ENCODE measurements at places on chromosomes 4 and X. TPM values are rescaled to one million over a fixed set of nuclear protein-coding genes. Genes with fewer than 3 reads are reported as not detected.

The RAB39B gene
- total RNA-seq = 0.56 TPM

DNA sequence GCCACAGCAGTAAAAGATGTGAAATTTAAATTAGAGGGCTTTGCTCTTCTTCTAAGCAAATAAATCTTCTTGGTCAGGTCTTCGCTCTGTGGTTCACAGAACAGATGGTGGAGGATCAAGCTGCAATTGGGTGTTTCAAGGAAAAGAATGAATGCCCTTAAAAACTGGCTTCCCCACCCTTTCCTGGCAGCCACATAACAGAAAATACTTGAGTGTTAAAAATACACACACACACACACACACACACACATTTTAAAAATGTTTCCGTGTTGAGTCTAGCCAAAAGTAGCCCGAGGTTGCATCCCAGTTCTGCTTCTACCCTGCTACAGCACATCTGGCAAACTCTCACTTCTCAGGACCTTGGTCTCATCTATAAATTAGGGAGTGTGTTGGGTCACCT, 56.7 kb upstream of the FGFBP2 start:
- no peak overlapping the region for H3K27ac ChIP-seq
- DNase-seq = no peak
- no peak overlapping the region for H3K4me3 ChIP-seq
- H3K36me3 ChIP-seq = no peaks in the 10 kb centered on the region

- H3K4me3 ChIP-seq = no peak overlapping the region
- no peak overlapping the region for H3K27ac ChIP-seq
- no peak for DNase-seq
- H3K36me3 ChIP-seq = no peaks in the 10 kb centered on the region
These were observed 980.4 kb upstream of the IGFBP7 start for GRCh38 chr4:58090539-58090938.

The WAS gene
- total RNA-seq = not detected

- no peak for DNase-seq
- H3K36me3 ChIP-seq = no peaks in the 10 kb centered on the region
- no peaks in the 10 kb centered on the region for H3K4me1 ChIP-seq
- no peak overlapping the region for H3K4me3 ChIP-seq
- H3K27me3 ChIP-seq = no peaks in the 10 kb centered on the region
- H3K27ac ChIP-seq = no peak overlapping the region
These were observed 683.8 kb upstream of the PABPC4L start for GRCh38 chr4:134885436-134885835.

The WDR17 gene
- total RNA-seq = 0.83 TPM

GRCh38 chr4:27594922-27595321, 734.3 kb downstream of the STIM2 start:
- H3K4me1 ChIP-seq = no peaks in the 10 kb centered on the region
- no peak overlapping the region for H3K4me3 ChIP-seq
- no peaks in the 10 kb centered on the region for H3K36me3 ChIP-seq
- no peak overlapping the region for H3K27ac ChIP-seq
- no peaks in the 10 kb centered on the region for H3K27me3 ChIP-seq

DNA sequence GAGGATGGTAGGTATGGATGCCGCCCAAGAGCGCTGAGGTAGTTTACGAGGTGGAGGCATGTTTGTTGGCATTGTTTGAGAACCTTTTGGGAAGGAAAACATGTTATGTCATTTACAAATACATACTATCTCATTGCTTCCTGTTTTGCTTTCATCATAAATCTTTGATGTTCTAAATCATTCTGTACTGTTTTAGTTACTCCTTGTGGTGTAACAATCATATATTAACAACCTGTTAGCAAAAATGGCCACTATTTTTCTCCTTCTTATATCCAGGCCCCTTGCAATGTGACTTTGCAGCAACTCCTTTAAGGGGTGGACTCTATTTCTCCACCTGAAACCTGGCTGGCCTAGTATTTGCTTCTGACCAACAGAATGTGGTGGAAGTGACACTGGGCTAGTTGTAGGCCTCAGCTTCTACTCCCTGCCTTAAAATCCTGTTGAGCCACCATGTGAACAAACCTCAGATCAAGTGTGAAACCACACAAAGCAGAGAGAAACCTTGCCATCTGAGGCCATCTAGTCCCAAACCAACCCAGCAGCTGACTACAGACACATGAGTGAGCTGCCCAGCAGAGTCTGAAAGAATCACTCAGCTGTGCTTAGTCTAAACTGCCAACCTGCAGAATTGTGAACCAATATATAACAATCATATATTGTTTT, 15.8 kb upstream of the CXorf38 start:
- no peaks in the 10 kb centered on the region for H3K4me1 ChIP-seq
- DNase-seq = no peak
- H3K27me3 ChIP-seq = peaks cover 2% of the 10 kb centered on the region
- no peak overlapping the region for H3K27ac ChIP-seq

GRCh38 chr4:94372991-94373390, 30.4 kb upstream of the HPGDS start:
- no peak for DNase-seq
- no peaks in the 10 kb centered on the region for H3K4me1 ChIP-seq
- peaks cover 6% of the 10 kb centered on the region for H3K27me3 ChIP-seq
- no peak overlapping the region for H3K27ac ChIP-seq
- no peak overlapping the region for H3K4me3 ChIP-seq

- H3K27ac ChIP-seq = no peak overlapping the region
- no peaks in the 10 kb centered on the region for H3K4me1 ChIP-seq
- H3K36me3 ChIP-seq = no peaks in the 10 kb centered on the region
- no peak overlapping the region for H3K4me3 ChIP-seq
- no peaks in the 10 kb centered on the region for H3K27me3 ChIP-seq
These were observed 658.7 kb downstream of the PCDH18 start for GRCh38 chr4:136873555-136873954.

The GLRA3 gene
- total RNA-seq = not detected

- no peaks in the 10 kb centered on the region for H3K36me3 ChIP-seq
- peaks cover 9% of the 10 kb centered on the region for H3K27me3 ChIP-seq
- H3K27ac ChIP-seq = no peak overlapping the region
- DNase-seq = no peak
- no peak overlapping the region for H3K4me3 ChIP-seq
These were observed 92.6 kb downstream of the KDR start for GRCh38 chr4:55032788-55033187.

DNA sequence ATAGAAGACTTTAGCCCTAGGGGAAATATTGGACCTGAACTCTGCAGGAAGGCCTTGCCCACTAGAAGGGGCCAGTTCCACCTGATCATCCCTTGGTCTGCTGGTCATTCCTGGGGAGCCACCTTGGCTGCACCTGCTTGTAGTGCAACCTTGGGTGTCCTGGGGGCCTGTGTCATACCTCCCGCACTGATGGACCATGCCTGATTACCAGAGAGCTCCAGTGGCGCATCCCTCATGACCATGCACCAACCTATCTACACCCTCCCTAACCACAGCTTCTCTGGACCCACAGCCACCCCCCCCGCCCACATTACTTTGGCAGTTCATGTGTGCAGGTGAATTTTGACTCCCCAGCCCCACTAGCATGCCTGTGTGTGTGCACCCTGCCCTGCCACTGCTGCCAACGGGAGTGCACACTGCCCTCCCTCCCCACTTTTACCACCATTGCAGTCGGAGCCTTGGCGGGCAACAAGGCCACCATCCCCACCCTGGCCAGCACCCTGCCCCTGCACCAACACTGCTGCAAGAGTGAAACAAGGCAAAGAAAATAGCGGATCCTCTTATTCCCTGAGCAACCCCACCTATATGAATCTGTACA, 208.1 kb downstream of the FAM47B start:
- H3K27ac ChIP-seq = no peak overlapping the region
- H3K36me3 ChIP-seq = no peaks in the 10 kb centered on the region
- no peaks in the 10 kb centered on the region for H3K4me1 ChIP-seq
- no peak for DNase-seq

- no peaks in the 10 kb centered on the region for H3K27me3 ChIP-seq
- no peaks in the 10 kb centered on the region for H3K4me1 ChIP-seq
- H3K4me3 ChIP-seq = no peak overlapping the region
These were observed 36.7 kb downstream of the IL13RA1 start for GRCh38 chrX:118764122-118764521.

The GAGE13 gene
- total RNA-seq = not detected

- H3K4me3 ChIP-seq = no peak overlapping the region
- H3K4me1 ChIP-seq = no peaks in the 10 kb centered on the region
- H3K27ac ChIP-seq = no peak overlapping the region
- no peaks in the 10 kb centered on the region for H3K36me3 ChIP-seq
- H3K27me3 ChIP-seq = no peaks in the 10 kb centered on the region
These were observed 25.6 kb upstream of the EGF start for GRCh38 chr4:109887071-109887470.

- no peaks in the 10 kb centered on the region for H3K4me1 ChIP-seq
- H3K4me3 ChIP-seq = no peak overlapping the region
- no peak overlapping the region for H3K27ac ChIP-seq
- DNase-seq = peak; percentile 16
- no peaks in the 10 kb centered on the region for H3K36me3 ChIP-seq
These were observed 379.8 kb downstream of the ZNF674 start for GRCh38 chrX:46165411-46165810.

The PNMA6A gene
- 0.18 TPM for total RNA-seq

- H3K27ac ChIP-seq = no peak overlapping the region
- H3K36me3 ChIP-seq = no peaks in the 10 kb centered on the region
- H3K4me1 ChIP-seq = peaks cover 2% of the 10 kb centered on the region
- H3K27me3 ChIP-seq = no peaks in the 10 kb centered on the region
- no peak for DNase-seq
These were observed 228.7 kb upstream of the SPRY1 start for GRCh38 chr4:123167931-123168330.

DNA sequence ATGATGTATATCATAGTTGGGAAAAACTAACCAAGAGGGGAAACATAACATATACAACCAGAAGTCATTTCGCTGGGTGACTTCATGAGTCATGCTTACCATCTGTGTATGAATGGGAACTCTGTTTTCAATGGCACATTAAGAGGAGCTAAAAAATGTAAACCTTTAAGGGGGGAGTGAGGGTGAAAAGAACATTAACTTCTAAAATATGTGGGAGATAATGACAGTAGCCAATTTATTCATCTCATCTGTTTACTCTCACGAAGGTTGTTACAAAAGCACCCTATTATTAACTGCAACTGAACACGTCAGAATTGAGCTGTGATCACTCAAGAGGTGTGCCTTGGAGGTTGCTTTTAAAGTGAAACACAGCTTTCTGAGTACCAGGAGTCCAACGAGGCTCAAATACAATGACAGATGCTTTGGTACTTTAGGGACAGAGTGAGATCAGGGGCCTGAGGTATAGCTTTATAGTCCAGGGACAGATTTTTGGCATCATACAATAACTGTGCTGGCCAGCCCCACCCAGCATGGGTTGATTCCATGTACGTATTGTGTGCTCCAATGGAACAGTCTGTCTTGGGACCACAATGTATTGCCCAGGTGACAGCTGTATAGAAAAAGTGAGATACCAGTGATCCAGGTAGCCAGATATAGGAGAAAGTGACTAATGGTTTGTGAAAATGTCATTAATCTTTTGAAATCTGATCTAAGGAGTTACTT, 107.3 kb downstream of the AMMECR1 start:
- H3K36me3 ChIP-seq = no peaks in the 10 kb centered on the region
- H3K27me3 ChIP-seq = no peaks in the 10 kb centered on the region
- DNase-seq = peak; percentile 96
- H3K4me1 ChIP-seq = peaks cover 7% of the 10 kb centered on the region
- no peak overlapping the region for H3K4me3 ChIP-seq

GRCh38 chr4:47109379-47109778, 78.0 kb downstream of the GABRB1 start:
- H3K27me3 ChIP-seq = no peaks in the 10 kb centered on the region
- H3K36me3 ChIP-seq = no peaks in the 10 kb centered on the region
- no peak overlapping the region for H3K4me3 ChIP-seq
- H3K27ac ChIP-seq = no peak overlapping the region

DNA sequence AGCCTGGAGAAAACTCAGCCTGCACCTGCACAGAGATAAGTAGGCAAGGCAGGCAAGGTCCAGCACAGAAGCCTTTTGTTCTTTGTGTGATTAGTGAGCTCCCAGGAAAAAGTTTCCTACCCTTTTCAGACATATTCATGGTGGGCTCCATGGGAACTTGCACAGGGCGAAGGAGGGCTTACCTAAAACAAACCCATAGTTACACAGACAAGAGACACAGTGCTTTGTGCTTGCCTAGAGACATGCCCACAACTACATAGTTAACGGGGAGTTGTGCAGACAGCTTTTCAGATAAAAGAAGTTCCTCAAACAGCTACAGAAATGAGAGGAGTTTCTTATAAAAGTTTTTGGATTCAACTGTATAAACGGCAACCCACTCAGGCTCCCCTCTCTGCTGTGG, 180.5 kb downstream of the GLUD2 start:
- H3K27ac ChIP-seq = no peak overlapping the region
- no peak overlapping the region for H3K4me3 ChIP-seq
- H3K4me1 ChIP-seq = no peaks in the 10 kb centered on the region
- no peaks in the 10 kb centered on the region for H3K36me3 ChIP-seq
- H3K27me3 ChIP-seq = no peaks in the 10 kb centered on the region
- DNase-seq = no peak

GRCh38 chr4:77201343-77201742, 44.3 kb downstream of the CCNG2 start:
- peaks cover 45% of the 10 kb centered on the region for H3K27me3 ChIP-seq
- no peak overlapping the region for H3K4me3 ChIP-seq
- H3K4me1 ChIP-seq = no peaks in the 10 kb centered on the region
- H3K36me3 ChIP-seq = no peaks in the 10 kb centered on the region
- no peak overlapping the region for H3K27ac ChIP-seq

The PDE5A gene
- total RNA-seq = 567 TPM

The SYP gene
- total RNA-seq = not detected

DNA sequence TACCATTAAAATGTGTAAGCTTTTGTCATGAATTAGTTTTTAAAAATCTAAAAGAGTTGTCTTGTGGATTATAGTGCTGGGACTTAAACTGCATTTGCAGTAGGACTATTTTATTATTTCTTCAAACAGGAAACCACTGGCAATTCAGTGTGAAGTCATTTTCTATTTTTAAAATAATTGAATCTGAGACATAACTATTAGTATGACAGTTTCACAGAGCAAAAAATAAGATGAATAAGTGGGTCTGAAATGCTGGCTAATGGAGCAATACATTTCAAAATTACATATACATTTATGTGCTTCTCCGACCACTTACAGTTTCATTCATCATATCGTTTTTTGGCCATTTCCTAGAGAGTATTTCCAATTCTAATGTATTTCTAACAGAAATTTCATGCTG, 75.3 kb upstream of the RAPGEF2 start:
- no peaks in the 10 kb centered on the region for H3K36me3 ChIP-seq
- DNase-seq = peak; percentile 20
- no peak overlapping the region for H3K27ac ChIP-seq
- H3K4me3 ChIP-seq = no peak overlapping the region
- H3K4me1 ChIP-seq = no peaks in the 10 kb centered on the region

The HSD17B13 gene
- total RNA-seq = under 0.01 TPM

The UXT gene
- 128 TPM for total RNA-seq

- no peaks in the 10 kb centered on the region for H3K4me1 ChIP-seq
- H3K36me3 ChIP-seq = no peaks in the 10 kb centered on the region
- no peak for DNase-seq
- no peaks in the 10 kb centered on the region for H3K27me3 ChIP-seq
- no peak overlapping the region for H3K27ac ChIP-seq
- H3K4me3 ChIP-seq = no peak overlapping the region
These were observed 1175.6 kb downstream of the TECRL start for GRCh38 chr4:63233671-63234070.

The GSPT2 gene
- 8.3 TPM for total RNA-seq

The NLGN4X gene
- not detected for total RNA-seq

The TMPRSS11D gene
- total RNA-seq = not detected

- no peaks in the 10 kb centered on the region for H3K27me3 ChIP-seq
- DNase-seq = no peak
- no peak overlapping the region for H3K27ac ChIP-seq
- no peak overlapping the region for H3K4me3 ChIP-seq
These were observed 969.0 kb downstream of the TECRL start for GRCh38 chr4:63440236-63440635.

The HAND2 gene
- 0.56 TPM for total RNA-seq

GRCh38 chr4:55763996-55764395, 55.6 kb upstream of the EXOC1L start:
- H3K27ac ChIP-seq = no peak overlapping the region
- H3K27me3 ChIP-seq = no peaks in the 10 kb centered on the region
- no peak for DNase-seq
- no peaks in the 10 kb centered on the region for H3K4me1 ChIP-seq
- H3K36me3 ChIP-seq = no peaks in the 10 kb centered on the region

Measured in IMR-90 (cell line).